CD8-positive, alpha-beta T cell (primary cell): ENCODE measurements at places on chromosomes 4 and X.

DNA sequence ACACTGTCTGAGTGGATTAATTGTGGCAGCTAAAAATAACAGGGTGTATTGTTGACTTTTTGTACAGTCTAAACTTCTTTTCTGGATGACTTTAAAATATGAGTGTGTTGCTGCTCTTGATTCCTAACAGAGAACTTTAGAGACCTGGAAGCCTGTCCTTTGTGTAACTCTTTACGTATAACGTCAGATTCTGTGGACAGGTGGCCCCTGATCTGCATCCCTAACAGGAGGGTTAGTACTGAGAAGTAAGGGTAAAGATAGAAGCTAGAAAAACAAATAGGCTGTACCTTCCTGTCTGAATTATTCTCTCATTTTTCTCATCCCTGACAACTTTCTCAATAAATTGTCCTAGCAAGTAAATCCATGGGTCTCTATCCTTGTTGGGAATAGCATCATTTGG, 105.7 kb upstream of the LIMCH1 start:
- DNase-seq: no peak

DNA sequence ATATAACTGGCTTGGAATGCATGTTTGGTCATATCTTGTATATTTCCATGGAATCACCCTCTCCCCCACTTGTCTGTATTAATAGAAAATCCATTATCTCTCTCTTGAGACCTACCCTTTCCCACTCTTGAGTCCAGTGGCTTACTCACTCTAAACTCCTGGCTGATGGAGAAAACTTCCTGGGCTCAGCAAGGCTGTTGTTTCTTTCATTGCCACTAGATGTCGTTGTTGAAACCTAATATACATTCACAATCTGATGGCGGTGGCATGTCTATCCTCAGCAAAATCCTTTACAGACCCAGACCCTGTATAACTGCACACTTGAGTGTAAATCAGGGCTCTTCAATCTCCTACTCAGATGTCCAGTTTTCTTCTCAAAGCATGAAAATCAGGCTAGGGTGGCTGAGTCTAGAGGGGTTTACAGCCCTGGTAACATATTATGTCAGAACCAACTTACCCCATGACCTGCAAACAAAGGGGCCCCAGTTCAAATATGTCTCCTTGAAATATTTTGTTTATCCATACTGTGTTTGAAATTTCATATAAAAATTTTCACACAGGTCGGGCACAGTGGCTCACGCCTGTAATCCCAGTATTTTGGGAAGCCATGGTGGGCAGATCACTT, 70.0 kb upstream of the FAM241A start:
- DNase-seq: peak; percentile 41

DNA sequence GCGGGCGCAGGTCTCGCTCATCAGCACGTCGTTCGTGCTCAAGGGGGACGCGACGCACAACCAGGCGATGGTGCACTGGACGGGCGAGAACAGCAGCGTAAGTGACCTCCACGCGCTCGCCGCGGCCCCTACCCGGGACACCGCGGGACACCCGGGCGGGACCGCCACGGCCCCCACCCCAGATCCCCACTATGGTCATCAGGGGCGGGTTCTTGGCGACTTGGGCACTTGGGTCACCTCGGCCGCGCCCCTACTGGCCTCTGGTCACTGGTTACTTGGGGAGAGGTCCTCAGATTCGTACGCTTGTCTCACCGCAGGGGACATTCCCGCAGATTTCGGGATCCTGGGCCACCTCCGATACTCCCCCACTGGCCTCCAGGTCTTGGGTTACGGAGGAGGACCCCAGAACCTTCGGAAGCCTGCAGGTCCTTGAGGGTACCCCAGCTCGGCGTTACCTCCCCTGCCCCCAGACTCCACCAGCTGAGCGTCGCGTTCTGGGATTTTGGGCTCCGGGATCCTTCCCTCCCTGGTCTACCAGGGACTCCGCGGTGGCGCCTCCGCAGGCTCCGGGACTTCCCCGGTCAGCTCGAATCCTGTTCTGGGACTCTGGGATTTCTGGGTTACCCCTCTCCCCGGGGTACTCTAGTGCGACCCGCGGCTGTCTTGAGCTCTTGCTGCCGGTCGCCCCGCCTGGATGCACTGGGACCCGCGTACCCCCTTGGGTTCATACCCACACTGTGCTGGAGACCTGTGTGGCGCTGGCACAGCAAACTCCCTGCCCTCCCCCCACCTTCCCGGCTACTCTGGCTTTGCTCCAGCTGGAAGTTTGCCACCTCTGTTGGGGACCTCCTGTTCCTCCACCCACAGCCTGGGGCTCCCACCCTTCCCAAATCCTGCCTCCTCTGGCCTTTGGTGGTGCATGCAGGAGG, 956 bp downstream of the SORCS2 start:
- DNase-seq: no peak

GRCh38 chrX:17633546-17633945, 103.7 kb upstream of the SCML1 start:
- no peak for DNase-seq

DNA sequence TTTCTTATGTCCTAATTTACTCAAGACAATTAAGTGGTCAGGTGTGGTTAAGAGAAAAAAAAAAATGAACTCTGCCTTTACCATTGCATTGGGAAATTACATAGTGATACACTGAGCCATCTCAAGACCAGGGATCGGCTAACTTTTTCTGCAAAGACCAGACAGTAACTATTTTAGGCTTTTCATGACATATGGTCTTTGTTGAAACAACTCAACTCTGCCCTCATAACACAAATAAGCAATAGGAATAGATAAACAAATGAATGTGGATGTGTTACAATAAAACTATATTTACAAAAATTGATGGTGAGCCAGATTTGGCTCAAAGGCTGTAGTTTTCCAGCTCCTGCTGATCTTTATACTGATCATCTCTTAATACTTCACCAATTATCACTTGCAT, 632.6 kb upstream of the INTU start:
- DNase-seq: no peak

- DNase-seq: no peak
These were observed 8.0 kb upstream of the ODAPH start for GRCh38 chr4:75547647-75548387.

- no peak for DNase-seq
These were observed 1.4 kb downstream of the UBA6 start for GRCh38 chr4:67699603-67700002.

DNA sequence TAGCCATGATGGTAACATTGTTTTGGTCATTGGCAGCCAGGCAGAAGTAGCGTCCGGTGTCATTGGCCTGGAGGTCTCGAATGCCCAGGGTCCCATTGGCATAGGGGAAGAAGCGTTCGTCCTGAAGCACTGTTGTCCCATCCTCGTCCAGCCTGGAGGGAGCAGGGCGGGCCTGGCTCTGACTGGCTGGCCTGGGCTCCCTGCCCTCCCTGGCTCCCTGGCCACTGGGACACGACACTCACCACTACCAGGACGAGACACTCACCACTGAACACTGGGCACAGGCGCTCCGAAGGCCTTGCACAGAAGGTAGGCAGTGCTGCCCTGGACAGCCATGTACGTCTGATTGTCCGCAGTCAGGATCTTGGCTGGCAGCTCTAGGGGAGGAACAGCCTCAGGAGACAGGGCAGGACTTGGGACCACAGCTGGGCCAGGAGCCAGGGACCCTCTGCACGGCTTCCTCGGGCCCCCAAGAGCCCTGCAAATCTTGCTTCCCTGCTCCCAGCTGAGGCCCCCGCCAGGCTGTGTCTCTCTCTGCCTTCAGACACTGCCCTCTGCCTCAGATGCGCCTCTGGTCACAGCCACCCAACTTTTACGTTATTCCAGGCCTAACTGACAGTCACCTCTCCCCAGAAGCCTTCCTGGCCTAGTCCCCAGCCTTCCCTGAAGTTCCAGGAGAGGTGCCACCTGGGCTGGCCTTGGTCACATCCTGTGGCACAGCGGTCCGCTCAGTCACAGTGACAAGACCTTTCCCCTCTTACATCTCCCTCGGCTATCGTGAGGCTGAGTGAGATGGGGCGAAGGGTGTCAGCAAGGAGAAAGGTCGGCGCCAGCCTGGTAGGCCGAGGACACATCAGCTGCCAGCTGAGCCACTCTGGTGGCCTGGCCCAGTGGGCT, 17.1 kb downstream of the L1CAM start:
- DNase-seq: no peak

- no peak for DNase-seq
These were observed 1.1 kb downstream of the UBE2D3 start for GRCh38 chr4:102826105-102826889.

GRCh38 chr4:52057196-52057595, 6.1 kb downstream of the SPATA18 start:
- no peak for DNase-seq

- no peak for DNase-seq
These were observed 51.3 kb downstream of the RTL9 start for GRCh38 chrX:110409925-110410324.

GRCh38 chr4:57911203-57911602, 801.0 kb upstream of the IGFBP7 start:
- no peak for DNase-seq

- no peak for DNase-seq
These were observed 573 bp downstream of the HTR2C start for GRCh38 chrX:114584375-114584943.

GRCh38 chr4:183416879-183417755, 27.3 kb upstream of the CDKN2AIP start:
- no peak for DNase-seq

GRCh38 chr4:120844528-120844921, 78.0 kb downstream of the PRDM5 start:
- DNase-seq: no peak

- DNase-seq: peak; percentile 62
These were observed 147.9 kb downstream of the NSUN7 start for GRCh38 chr4:40897557-40898203.

DNA sequence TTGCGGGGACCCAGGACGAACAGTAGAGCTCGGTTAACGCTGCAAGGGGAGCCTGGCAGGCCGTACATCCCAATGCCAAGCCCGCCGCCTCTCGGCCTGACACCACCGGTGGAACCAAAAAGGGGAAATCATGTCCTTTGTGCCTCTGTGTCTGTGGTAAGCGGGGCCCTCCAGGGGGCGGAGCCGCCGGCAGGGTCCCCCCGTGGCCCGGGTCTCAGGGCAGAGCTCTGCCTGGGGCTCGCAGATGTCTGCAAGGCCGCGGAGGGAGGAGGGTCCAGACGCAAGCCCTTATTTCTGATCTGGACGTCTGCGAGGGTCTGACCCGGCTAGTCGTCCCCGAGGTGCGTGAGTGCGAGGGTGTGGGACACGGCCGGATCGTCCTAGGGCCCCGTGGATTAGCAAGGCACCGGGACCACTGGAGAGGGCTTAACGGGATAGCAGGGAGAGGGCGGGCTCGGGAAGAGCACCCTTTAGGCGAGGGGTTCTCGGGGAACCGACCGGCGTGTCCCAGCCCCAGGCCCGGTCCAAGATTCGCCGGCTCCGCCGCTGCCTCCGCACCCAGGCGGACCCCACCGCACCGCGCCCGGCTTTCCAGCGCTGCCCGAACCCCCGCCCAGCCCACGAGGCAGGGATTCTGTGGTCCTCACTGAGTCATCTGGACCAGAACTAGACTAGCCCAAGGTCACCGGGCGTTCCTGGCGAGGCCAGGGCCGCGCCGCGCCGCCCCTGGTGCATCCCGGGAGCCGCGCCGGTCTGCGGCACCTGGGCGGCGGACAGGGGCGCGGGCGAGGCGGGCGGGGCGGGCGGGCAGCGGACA, 863 bp upstream of the FAM193A start:
- DNase-seq: peak; percentile 64

DNA sequence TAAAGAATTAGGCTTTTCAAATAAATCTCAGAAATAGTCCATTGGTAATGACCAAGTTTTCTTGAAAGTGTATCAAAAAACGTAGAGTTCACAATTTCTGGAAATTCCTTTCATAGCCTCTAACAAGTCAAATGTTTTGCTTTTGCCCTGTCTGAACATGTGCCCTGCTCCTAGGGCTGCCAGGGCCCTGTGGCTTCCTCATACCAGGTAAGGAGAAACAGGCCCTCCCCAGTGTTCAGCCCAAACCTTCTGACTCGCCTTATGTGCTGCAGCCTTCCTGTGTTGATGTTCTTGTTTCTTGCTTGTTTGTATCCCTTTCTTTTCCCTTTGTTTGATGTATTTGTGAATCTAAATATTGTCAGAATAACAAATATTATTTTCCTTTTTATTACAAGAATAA, 146.1 kb upstream of the PACRGL start:
- no peak for DNase-seq

DNA sequence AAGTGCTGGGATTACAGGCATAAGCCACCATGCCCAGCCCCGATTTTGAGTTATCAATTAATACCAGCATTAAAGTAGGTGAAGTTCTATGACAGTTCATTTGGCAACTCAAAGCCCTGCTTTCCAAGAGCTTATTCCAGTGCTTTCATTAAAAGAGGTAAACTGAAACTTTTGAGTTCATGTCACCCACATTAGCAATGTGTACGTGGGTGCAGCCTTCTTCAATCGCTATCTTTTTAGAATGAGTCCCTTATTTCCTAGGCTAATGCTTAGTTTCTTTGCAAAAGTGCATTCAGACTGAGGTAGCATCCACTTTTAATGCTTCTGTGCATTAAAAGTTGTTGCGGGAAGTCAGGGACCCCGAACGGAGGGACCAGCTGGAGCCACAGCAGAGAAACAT, 26.1 kb upstream of the MTNR1A start:
- DNase-seq: no peak

DNA sequence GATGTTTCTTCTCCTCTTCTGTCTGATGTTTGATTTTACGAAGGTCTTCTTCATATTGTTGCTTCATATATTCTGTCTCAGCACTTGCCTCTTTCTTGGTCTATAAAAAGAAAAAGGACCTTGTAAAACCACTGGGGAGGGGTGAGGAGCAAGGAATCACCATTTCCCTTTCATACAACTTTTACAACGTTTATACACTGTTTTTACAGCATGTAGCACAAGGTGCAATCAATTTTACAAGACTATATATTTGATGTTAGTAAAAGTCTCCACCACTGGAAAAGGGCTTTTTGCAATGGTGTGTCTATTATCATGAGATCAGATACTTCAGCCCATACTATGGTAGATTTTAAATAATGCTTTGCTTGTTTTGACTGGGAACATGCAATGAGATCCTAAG, 76.3 kb downstream of the FAM184B start:
- DNase-seq: no peak

DNA sequence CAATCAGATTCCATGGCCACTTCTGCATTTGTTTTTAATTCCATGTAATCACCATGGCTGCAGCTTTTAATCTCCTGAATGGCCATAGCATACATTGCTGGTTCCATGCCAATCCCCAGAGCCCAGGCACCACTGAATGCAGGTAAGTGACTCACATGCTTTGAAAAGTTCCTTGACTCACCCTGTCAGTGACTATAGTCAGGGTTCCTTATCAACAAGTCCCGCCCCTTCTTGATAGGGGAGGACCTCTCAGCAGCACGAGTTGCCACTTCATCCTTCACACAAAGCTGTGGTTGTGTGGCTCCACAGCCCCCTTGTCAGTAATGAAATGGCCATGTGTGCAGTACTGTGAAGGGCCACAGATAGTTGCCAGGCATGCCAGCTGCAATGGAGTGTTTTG, 516.6 kb downstream of the PPARGC1A start:
- DNase-seq: no peak

- no peak for DNase-seq
These were observed 263.7 kb upstream of the AGTR2 start for GRCh38 chrX:115906881-115907280.
